Stimulated activated naive CD8-positive, alpha-beta T cell treated with anti-CD3 and anti-CD28 coated beads, Interleukin-15, amount 100 ng/mL, for 72 hours (primary cell): ENCODE measurements at places on chromosomes 12 and 14.

DNA sequence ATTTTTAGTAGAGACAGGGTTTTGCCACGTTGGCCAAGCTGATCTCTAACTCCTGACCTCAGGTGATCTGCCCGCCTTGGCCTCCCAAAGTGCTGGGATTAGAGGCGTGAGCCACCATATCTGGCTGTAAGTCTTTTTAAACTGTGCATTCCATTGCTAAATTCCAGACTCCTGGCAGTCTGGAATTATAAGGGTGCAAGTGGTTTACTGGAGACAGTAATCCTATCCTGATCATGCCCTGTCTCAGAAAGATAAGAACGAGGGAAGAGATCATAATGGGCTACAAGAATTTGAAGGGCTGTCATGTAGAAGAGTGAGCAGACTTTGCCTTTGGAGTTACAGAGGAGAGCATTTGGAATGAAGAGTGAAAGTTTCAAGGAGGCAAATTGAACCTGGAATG, 6.8 kb upstream of the SLC4A8 start:
- no peak for DNase-seq

DNA sequence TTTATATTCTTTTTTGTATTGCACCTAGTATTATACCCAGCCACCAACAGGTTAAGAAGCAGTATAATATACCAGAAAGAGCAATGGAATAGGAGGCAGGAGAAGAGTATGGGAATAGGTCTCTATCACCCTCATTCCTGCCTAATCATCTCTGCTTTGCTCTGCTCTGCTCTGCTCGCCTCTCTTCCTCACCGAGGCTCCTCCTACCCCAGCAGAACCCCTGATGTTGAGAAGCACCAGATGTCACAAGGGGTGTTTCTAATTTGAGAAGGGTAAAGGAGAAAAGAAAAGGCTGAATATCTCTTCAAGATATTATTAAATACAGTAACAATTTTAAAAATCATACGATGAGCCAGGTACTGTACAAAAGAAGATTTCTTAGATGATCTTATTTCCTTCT, 89.0 kb downstream of the STON2 start:
- DNase-seq, result no peak

GRCh38 chr12:111099186-111099585, 178.8 kb upstream of the MYL2 start:
- no peak for DNase-seq

DNA sequence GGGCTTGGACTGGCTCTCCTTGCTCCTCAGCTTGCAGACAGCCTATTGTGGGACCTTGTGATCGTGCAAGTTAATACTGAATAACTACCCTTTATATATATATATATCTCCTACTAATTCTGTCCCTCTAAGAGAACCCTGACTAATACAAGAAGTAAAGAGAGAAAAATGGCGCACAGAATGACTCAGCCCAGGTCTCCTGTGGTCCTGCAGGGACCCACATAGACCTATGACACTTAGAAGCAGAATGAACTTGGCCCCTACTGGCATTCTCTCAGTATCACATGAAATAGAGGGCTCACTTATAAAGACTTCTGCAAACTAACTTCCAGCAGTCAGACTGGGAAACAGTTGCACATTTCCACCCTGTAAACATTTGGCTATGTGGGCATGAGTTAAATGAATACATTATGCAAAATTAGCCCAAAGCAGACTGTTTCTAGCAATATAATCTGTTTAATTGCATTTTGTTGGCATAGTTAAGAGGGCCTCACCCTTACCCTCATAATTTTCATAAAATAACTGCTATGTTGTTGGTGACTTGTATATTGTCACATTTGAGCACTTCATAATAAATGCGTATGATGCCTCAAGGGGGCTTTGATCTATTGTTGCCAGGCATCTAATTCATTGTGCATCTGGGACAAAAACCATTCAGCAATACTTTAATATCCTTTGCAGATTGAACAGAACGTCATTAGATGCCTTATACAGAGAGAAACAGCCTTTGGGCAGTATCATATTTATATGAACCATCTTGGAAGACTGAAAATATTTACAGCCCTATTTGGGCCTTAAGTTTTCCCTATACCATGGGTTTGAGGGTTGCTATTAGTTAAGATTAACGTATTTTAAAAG, 349.7 kb upstream of the DIO2 start:
- no peak for DNase-seq

- DNase-seq, result no peak
Measured at GRCh38 chr12:87848248-87848868, 180.8 kb downstream of the C12orf50 start.

- no peak for DNase-seq
Measured at GRCh38 chr12:48109424-48109823, 3.5 kb upstream of the SENP1 start.

DNA sequence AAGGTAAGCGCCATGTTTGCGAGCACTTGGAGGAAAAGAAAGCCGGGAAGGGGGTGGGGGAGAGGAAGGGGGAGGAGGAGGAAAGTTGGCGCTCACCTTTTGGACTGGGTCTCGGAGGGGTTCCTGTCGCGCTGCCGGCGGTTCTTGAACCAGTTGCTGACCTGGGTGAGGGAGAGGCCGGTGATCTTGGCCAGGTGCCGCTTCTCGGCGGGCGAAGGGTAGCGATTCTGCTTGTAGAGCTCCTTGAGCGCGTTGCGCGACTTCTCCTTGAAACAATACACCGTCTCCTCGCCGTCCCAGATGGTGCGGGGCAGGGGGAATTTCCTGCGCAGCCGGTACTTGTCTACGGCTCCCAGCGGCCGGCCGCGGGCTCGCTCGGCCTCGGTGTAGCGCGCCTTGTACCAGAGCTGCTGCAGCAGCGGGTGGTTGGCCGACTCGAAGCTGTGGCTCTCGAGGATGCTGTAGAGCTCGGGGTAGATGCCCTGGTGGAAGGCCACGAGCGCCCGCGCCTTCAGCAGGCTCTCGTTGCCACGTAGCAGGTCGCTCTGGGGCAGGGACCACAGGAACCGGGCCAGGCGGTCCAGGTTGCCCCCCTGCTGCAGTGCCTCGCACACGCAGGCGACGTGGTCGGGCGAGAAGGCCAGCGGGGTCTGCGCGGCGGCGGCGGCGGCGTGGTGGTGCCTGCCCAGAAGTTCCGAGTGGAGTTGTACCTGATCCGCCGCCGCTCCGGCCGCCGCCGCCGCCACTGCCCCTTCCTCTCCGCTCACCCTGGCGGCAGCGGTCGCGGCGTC, 840 bp downstream of the SIX4 start:
- peak; percentile 35 for DNase-seq

DNA sequence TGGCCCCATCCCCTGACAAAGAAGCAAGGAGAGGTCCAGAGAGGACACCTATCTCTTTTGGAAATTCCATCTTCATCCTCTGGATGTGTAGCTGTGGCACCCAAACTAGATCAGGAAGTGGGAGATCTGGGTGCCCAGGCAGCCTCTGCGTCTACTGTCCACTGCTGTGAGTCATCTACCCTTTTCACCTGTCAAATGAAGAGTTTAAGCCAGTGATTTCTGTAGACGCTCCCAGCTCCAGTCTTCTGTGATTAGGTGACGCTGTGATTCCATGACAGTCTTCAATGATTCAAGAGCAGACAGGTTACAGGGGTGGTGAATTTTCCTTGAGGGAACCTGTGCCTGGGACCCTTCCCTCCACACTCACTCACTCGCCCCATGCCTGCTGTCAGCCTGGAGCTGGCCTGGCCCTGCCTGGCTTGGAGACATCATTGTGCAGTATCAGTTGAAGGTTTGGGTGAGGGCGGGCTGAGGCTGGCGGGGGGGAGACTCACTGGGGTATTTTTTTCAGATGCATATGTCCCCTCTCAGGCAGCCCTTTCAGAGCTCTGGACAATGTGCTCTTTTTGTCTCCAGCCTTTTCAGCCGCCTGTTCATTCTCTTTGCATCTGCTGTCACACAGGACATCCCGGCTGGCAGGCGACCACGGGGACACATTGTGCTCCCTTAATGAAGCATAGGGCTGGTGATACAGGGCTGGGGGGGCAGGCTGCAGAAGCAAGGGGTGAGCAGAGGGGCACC, 56.8 kb upstream of the PARP11 start:
- no peak for DNase-seq

DNA sequence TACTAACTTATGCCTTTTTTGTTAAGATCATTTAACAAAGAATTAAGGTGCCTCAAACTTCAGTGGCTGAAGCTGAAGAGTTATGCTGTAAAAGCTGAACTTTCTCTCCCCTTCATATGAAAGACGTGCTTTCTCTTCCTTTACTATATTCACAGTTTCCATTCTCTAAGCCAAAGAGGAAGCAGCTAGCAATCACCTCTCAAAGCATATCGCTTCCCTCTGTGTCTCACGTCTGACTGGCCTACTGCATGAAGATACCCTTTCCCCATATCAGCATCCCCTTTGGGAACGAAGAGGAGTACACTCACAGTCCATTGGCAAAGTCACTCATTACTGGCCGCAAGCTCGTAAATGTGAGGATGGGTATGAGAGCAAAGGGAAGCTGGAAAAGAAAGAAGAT, 34.9 kb downstream of the SLC11A2 start:
- no peak for DNase-seq

GRCh38 chr14:77177702-77178101, 3.9 kb upstream of the TMEM63C start:
- DNase-seq, result no peak

DNA sequence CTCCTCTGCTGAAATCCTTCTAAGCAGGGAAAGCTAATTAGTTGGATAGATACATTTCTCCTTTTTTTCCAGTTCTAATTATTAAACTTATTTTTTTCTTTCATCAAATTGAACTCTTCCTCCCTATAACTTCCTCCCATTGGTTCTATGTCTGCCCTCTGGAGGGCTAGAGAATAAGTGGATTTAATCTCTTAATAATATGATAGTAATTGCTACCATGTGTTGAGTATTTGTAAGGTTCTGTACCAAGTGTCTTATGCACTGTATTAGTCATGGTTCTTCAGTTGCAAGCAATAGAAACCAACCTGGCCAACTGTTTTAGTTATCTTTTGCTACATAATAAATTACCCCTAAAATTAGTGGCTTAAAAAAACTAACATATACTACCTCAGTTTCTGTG, 190.5 kb upstream of the PLXNC1 start:
- DNase-seq, result no peak

DNA sequence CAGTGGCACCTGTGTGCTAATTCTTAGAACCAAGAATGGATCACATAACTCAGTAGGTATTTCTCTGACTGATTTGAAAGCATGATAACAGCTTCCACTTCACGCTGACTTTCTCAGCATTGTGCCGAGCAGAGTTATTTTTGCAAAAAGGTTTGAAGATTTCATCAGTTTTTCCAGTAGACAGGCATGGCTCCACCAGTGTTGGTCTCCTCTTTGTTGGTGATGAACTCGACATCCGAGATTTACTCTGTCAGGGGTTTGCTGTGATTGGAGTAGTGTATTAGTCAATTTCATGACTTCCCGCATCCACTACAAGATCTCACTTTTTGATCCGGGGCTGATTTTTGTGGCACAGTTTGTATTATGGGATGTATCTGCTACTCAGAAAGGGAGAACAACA, 85.3 kb downstream of the PRKCH start:
- peak; percentile 33 for DNase-seq
